ENCODE measurements at places on chromosomes 16 and 17.

GRCh38 chr16:13936596-13937081 lies 16.7 kb downstream of the ERCC4 start:
- no peak for DNase-seq

- no peak for DNase-seq
Measured at GRCh38 chr16:89829630-89830437, 1.6 kb downstream of the SPIRE2 start.

- DNase-seq = no peak
Measured at GRCh38 chr17:73690676-73691075, 46.4 kb upstream of the SDK2 start.

DNA sequence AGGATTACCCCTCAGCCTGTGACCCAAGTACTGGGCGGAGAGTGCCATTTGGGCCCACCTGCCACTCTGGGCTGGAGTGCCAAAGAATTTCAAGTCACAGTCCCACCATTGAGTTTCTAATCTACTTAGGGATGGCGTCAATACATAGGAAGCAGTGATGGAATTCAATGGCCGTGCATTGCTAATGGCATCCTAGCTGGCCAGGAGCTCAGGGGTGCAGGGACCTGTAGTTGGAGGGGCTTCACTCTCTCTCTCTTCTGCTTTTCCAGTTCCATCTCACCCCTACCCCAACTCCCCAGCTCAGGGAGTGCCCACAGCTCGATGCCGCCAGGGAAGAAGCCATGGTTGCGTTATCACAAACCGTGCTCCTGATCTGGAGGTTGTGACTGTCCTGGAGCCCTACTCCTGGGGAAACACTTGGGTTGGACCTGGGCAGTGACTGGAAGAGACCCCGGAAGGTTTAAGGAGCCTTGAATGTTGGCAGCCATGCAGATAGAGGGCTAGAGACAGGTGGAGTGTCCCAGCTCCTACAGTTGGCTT lies 2.4 kb downstream of the MMP15 start:
- no peak for DNase-seq
